ENCODE measurements at places on chromosomes 1 and 21.

- peak; percentile 55 for DNase-seq
These were observed at the start of gene ATPAF1 for GRCh38 chr1:46667782-46668760. Gene ATPAF1, minus strand, starts transcription at chr1:46668364. Its CDS starts 42 bp downstream, at chr1:46668322.

- no peak for DNase-seq
These were observed 188.2 kb upstream of the HMCN1 start for GRCh38 chr1:185546029-185546428.

DNA sequence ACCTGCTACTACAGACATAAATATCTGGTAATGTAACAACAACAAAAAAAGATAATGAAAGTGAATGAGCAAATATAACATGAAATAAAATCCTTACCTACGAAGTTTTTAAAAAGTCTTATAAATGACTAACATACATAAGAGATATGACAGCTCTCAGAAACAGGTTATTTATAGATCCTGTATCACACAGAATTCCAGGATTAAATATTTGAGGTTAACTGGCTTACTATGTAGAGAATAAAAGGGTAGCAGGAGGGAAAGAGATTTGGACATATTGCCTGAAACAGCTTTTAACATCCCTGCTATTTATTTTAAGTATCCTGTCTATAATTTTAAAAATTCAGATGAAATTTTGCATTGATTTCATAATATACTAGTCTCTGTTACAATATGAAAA is 16.3 kb downstream of the MYSM1 start:
- no peak for DNase-seq

DNA sequence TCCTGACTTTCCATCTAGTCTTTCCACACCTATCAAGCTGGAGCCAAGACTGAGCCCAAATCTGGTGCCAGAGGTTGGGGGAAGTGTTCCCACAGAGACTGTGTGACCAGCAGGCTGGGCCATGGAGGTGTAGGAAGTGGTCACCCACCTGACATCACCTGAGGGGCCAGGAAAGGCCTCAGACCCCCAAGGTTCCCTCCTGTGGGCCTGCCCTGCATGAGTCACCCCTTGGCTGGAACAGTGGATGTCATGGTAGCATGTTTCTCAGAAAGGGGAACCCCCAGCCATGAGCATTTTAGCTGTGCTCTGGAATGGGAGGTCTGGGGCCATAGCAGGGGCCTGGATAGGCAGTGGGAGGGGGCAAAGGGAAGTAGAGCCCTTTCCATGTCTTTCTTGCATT is 5.7 kb upstream of the TNFRSF8 start:
- DNase-seq: no peak

DNA sequence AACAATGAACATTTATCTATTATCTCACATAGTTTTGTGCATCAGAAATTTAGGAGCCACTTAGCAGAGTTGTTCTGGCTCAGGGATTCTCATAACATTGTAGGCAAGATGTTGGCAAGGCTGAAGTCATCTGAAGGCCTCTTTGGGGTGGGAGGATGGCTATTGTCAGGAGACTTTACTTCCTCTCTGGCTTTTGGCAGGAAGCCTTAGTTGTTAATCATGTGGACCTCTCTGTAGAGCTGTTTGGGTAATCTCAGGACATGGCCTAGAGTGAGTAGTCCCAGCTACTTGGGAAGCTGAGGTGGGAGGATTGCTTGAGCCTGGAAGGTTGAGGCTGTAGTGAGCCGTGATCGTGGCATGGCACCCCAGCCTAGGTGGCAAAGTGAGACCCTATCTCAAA is 40.2 kb downstream of the RASAL2 start:
- DNase-seq: no peak

- no peak for DNase-seq
These were observed 120.2 kb downstream of the ZC3H11B start for GRCh38 chr1:219492717-219493116.

GRCh38 chr1:200488375-200489165 is 78.7 kb upstream of the ZNF281 start:
- peak; percentile 40 for DNase-seq

DNA sequence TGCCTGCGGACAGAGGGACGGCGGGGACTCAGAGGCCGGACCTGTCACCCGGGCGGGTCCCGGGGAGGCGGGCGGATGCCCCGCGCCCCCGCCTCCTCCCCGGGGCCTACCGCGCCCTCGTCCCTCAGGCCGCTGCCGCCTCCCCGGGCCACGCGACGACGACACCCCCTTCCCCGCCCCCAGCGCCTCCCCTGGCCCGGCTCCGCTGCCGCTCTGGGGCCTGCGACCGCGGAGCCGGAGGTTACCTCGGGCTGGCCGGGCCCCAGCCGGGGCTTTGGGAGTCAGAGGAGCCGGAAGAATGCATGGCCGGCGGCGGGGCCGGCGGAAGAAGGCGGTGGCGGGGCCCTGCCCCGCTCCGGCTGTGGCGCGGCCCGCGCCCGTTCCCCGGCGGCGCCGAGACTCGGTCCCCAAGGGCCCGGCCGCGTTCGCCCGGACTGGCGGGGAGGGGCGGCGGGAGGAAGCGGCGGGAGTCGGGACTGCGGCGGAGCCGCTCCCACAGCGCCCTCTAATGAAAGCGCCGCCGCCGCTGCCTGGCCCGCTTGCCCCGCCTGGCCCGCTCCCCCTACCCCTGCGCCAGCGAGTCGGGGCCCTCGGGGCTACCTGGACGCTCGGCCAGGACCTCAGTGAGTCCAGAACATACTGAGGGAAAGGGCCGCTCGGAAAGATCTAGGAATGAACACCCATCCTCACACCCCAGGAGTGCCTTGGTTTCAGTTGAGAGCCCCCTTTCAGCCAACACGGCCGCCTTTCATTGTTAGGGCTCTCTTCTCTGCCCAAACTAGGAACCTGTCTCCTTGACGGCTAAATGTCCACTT is at the start of gene LPGAT1:
TSS of gene LPGAT1 (minus strand) at position 436 of the 815 bp plus-strand sequence. CDS start 1,467 bp downstream, outside the sequence.
- peak; percentile 78 for DNase-seq
